ENCODE measurements at places on chromosomes 6 and 20.

- DNase-seq = no peak
These were observed 24.6 kb downstream of the DLL1 start for GRCh38 chr6:170266061-170266825.

DNA sequence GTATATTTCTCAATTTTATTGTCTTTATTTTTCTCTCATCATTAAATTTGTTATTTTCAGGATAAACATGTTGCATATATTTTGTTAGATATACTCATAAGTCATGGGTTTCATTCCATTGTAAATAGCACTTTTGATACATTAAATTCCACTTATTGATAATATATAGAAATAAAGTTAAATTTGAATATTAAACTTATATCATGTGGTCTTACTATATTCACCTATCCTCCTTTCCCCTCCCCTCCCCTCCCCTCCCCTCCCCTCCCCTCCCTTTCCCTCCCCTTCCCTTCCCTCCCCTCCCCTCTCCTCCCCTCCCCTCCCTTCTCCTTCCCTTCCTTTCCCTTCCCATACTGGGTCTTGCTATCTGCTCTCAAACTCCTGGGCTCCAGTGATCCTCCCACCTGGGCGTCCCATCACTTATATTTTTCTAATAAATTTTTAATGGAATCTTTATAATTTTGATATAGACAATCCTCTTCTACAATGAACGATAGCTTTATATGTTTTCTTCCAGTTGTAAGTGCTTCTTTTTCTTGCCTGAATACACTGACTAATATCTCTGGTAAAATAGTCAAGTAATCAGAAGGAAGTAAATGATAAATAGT, 692.4 kb downstream of the C6orf118 start:
- no peak for DNase-seq

DNA sequence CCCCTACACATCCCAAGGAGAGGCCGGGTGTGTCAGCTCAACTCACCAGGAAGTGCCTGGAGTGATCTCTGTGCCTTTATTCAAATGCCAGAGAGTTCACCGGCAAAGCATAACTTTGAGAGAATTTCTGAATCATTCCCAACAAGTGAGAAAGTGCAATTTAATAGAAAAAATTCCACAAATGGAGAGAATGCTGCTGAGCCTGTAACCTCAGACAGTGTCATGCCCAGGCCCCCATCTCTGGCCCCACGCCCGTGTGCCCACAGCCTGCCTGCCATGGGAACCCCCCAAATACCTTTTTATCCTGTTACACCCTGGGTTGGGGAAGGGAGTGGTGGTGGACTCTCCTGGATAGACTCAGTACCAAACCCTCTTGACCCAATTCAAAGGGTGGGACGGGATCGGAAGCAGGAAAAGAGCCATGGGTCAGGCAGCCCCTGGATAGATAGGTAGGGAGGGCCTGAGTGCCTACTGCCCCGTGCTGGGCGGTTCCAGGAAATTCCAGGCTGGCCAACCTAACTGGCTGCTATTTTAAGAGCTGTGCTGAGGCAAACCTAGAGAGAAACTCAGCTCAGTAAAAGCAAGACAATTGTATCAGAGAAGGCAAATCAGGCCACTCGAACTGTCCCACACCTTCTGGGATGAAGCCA, 179.0 kb upstream of the FOXA2 start:
- no peak for DNase-seq

DNA sequence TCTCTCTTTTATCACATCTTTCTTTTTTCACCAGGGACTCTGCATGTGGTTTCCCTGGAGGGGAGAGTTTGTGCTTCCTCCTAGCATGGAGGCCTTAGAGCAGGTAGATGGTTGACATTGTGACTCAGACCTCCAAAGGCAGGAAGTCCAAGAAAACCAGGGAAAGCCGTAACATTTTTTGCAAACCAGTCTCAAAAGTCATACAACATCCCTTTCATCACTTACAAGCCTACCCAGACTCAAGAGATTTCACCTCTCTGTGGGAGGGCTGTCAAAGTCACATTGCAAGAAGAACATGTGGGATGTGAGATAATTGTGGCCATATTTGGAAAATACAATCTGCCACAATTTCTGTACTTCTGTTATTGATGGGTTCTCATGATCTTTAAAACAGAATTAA, 46.2 kb downstream of the SNRNP48 start:
- DNase-seq = no peak

- DNase-seq = no peak
These were observed 8.4 kb downstream of the ZNF341 start for GRCh38 chr20:33740189-33740588.

GRCh38 chr6:121305957-121306607, 28.2 kb downstream of the TBC1D32 start:
- DNase-seq = no peak

- no peak for DNase-seq
These were observed 211.4 kb upstream of the TSHZ2 start for GRCh38 chr20:52760791-52761190.

- no peak for DNase-seq
These were observed 4.9 kb downstream of the PREP start for GRCh38 chr6:105397987-105398386.

DNA sequence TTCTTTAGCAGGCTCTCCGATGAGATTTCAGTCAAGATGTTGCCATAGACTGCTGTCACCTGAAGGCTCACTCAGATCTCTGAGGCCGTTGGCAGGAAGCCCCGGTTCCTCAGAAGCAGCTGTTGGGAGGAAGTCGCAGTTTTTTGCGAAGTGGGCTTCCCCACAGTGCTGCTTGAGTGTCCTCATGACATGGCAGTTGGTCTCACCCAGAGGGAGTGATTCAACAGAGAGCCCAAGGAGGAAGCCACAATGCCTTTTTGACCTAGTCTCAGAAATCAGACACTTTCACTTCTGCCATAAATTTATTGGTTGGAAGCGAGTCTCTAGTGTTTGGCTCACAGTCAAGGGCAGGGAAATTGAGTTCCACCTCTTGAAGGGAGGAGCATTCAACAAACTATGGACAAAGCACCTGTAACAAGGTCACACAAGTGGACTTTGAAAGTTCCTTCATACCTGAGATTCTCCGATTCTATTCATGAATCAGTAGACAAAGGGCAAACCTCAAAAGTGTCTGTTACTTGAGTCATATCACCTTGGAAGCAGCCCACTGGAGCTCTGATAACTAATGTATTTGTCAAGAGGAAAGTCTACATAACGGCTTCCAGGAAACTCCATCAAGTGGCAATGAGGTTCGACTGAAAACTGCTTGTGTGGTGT, 208.3 kb downstream of the TASP1 start:
- peak; percentile 74 for DNase-seq

DNA sequence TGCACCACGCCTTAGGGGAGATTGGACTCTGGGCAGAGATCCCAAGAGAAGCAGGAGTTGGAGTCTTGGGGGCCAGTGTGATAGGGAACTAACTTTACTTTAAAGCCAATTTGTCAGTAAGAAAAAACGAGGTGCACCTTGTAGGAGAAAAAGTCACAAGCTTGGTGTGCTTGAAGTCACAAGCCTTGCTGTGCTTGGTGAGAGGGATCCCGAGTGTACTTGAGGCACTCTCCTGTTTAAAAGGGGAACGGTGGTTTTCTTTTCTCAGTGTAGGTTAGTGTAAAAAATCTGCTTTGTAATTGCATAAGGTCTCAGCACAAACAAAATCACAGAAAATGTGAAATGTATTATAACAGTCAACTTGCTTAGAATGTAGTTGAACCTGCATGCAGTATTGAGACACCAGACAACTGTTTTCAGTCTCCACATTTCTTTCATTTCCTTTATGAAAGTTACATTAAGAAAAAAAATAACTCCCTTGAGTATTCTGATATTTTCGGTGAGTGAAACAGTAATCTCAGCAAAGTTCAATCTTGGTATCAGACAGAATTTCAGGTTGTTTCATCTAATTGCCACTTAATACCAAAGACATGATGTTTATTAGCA, 111.1 kb upstream of the DUSP22 start:
- no peak for DNase-seq

DNA sequence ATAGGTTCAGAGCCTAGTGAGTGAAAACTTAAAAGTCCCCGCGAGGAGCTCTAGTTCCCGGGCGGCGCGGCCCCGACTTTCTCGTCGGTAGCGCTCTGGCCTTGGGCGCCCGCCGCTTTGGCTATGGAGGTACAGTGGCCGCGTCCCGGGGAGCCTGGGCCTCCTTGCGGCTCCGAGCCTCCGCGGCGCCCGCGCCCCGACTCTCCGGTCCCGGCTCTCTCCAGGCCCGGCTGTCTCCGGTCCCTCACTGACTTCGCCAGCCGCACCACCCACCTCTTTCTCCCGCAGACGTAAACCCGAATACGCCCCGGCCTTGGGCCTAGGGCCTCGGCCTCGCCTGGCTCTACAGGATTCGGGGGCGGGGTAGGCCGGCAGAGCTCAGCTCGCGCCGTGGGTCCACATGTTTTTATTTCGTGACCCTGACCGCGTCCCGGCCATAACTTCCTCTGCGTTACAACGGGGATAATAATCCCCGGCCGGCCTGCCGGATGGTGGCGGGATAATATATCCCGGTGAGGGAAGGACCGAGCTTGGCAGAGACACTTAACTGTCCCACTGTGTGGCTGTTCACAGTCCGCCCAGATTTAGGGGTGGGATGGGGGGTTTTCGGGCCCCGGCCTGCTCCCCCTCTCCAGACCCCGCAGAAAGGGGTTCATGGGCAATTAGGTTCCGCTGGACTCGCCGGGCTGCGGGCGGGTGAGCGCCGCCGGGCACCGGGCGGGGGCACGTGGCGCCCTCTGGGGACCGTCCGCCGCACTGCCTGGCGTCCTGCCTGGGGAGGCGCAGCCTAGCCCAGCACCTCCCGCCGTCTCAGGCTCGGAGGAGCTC, 10.0 kb upstream of the TBX18 start:
- peak; percentile 65 for DNase-seq

GRCh38 chr6:3808759-3809514, 40.2 kb upstream of the FAM50B start:
- DNase-seq = no peak

DNA sequence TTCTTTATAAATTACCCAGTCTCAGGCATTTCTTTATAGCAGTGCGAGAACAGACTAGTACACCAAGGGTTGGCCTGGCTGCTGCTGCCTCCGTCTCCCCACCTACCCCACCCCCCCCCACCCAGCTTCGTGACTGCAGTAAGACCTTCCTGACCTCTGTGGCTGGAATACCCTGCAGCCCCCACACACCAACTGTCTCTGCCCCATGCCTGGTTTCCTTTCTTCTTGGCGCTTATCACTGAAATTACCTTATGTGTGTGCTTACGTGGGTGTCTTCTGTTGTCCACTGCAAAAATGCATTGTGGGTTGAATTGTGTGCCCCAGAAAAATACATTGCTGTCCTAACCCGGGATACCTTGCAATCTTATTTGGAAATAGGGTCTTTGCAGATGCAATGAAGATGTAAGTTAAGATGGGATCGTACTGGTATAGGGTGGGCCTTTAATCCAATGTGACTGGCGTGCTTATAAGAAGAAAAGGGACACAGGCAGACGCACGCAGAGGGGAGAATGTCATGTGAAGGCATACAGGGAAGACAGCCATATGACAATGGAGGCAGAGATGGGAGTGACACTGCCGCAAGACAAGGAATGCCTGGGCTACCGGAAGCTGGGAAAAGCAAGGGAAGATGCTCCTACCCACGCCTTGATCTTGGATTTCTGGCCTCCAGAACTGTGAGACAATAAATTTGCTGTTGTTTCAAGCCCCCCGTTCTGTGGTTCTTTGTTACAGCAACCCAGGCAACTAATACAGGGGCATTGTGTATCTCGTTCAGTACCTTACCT, 15.4 kb downstream of the SYNJ2 start:
- no peak for DNase-seq

- no peak for DNase-seq
These were observed 157.8 kb downstream of the CDKAL1 start for GRCh38 chr6:20692023-20692422.

DNA sequence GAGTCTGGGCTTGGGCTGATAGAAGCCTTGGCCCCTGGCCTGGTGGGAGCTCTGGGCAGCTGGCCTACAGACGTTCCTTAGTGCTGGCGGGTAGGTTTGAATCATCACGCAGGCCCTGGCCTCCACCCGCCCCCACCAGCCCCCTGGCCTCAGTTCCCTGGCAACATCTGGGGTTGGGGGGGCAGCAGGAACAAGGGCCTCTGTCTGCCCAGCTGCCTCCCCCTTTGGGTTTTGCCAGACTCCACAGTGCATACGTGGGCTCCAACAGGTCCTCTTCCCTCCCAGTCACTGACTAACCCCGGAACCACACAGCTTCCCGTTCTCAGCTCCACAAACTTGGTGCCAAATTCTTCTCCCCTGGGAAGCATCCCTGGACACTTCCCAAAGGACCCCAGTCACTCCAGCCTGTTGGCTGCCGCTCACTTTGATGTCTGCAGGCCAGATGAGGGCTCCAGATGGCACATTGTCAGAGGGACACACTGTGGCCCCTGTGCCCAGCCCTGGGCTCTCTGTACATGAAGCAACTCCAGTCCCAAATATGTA, 957 bp upstream of the VEGFA start:
- DNase-seq = no peak

GRCh38 chr6:73394577-73395354, at the start of gene DDX43:
TSS of gene DDX43 (plus strand) at chr6:73394828. CDS start at chr6:73394906, 78 bp downstream.
- DNase-seq = peak; percentile 85

GRCh38 chr6:85192596-85192995, 257.3 kb upstream of the NT5E start:
- no peak for DNase-seq

- DNase-seq = no peak
These were observed 47.7 kb downstream of the ATXN1 start for GRCh38 chr6:16713597-16713996.

DNA sequence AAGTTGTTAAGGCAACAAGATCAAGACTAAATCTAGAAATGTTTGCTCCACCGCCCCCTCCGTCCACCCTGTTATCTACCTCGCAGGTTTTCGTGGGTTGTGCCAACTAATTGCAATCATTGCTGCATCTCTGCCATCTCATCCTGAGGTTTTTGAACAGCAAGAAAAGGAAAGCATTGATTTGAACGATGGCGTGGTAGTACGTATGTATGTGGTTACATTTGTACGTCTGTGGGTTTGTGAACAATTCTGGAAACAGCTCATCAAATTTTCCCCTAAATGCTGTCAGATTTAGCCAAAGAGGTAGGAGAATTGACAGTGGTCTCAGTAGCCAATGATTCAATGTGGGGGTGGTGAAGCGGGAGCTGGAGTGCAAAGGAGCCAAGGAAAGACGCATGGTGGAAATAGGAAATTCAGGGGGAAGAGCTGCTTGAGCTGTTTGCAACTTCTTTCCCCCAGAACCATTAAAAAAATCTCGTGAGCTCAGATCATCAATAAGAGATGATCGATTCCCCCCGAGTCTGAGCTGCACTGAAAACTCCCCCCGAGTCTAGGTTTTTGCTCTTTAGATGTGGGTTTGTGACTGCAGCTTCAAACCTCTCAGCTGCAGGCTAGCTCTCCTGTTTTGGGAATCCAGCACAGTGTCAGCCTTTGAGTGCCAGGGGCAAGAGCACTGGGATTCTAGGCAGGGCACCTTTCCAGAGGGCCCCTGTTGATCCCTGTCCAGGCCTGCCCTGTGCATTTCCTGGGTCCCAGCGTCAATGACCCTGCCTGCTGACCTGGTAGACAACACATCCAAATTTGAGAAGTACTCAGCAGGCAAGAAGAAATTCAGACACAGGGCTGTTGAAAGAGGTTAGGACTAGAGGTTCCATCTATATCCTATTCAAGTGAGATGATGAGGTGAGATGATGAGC, 72.6 kb upstream of the LY86 start:
- DNase-seq = peak; percentile 79

GRCh38 chr20:43537921-43538877, 20.6 kb upstream of the SGK2 start:
- DNase-seq = peak; percentile 83

GRCh38 chr6:6866656-6867403, 240.9 kb upstream of the RREB1 start:
- DNase-seq = no peak
